ENCODE measurements at places on chromosomes 2 and 18.

DNA sequence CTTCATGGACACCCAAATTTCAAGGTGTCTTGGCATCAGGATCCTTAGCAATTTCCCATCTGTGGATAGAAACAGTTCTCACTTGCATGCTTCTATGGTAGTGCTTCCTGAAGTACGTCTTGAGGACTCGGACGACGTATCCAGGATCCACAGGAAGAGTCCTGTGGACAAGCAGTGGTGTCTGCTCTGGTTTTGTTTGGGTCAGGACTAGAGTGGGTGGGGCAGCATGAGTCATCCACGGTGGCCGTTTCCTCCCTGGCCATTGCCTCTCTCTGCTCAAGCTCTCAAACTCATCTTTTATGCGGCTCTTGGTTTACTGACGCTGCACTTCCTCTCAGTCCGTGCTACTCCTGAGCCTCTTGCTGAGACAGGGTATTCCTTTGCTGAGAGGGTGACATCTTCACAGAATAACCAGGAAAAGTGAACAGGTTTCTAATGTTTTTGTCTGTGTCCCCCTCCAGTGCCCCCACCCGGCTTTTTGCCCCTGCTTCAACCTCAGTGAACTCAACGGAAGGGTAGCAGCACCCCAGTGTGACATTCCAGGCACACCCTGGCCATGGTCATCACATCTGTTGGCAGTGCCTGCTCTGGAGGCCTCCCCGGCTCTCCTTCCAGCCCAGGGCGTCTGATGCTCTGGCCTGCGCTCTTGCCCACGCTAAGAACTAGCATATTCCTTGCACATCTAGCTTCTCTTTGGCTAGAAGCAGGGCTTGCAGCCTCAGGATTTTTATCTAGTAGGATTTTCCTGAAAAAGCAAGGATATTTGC is 62.2 kb downstream of the ARMC9 start:
- DNase-seq: no peak

- no peak for DNase-seq
Observed at GRCh38 chr2:65053199-65053598, 3.0 kb upstream of the CEP68 start.

- DNase-seq: no peak
Observed at GRCh38 chr2:236968101-236968879, 117.4 kb upstream of the COPS8 start.

DNA sequence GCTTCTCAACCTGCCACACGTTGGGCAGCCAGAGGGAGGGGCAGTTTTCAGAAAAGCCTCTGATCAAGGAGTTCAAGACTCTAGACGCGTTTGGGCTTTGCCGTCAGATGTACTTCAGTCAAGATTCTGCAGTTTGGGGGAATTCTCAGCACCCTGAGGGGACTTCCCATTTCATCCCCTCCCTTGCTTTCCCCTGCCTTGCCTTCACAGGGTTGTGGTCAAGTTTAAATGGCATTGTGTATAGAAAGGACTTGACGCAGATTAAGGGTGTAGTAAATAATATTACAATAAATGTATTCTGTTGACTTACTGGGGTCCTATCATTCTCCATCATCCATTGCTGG is 198.3 kb upstream of the NABP1 start:
- no peak for DNase-seq

DNA sequence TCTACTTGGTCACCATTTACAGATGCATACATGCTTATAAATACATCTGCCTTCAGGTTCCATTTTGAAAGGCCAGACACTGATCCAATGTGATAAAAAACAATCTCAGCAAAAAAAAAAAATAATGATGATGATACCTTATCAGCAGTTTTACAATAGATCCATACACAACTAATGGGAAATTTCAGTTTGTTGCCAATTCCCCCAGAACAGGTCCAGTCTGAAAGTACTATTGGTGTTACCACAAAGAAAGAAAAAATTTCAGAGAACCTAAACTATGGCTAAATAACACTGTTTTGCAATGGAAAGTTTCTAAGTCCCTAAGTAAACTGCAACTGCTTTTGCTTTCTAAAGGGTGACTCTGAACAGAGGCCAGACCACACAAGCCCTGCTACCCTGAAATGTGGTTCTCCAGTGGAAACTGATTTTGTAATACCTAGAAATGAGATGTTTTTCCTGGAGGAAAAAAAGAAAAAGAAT is 54.1 kb downstream of the LPIN2 start:
- DNase-seq: no peak

DNA sequence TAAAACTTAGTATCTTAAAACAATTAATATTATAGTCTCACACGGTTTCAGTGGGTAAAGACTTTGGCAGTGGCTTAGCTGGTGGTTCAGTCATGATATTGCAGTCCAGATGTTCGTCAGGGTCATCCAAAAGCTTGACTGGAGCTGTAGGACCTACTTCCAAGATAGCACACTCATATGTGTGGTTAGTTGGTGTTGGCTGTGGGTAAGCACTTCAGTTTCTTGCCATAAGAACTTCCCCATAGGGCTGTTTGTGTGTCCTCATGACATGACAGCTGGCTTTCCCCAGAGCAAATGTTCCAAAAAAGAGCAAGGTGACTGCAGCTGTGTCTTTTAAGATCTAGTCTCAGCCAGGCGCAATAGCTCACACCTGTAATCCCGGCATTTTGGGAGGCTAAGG is 48.5 kb upstream of the EPC2 start:
- DNase-seq: no peak

- DNase-seq: no peak
Observed at GRCh38 chr2:126307740-126308139, 348.2 kb upstream of the GYPC start.
